T-cell (primary cell): ENCODE measurements at places on chromosomes 1 and 21.

DNA sequence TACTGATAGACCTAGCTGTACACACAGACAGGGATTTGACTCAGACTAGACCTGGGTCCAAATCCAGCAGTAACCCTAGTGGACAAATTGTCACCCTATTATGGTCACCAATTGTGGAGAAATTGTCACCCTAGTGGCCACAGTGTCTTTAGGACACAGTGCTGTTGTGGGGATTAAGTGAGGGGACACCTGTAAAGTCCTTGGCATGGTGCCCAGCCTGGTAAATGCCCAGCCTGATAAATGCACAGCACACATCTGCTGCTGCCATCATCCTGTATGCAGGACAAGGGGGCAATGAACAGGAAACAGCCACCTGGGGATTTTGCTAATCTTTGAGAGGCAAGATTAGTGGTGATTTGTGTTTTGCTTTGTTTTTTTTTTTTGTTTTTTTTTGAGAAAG lies 2.3 kb downstream of the TMEM61 start:
- no peak for DNase-seq

GRCh38 chr1:100178091-100178490 lies at the start of gene LRRC39:
Gene LRRC39 (minus strand): TSS chr1:100178256. CDS start chr1:100168516, 9,740 bp downstream.
- no peak for DNase-seq

DNA sequence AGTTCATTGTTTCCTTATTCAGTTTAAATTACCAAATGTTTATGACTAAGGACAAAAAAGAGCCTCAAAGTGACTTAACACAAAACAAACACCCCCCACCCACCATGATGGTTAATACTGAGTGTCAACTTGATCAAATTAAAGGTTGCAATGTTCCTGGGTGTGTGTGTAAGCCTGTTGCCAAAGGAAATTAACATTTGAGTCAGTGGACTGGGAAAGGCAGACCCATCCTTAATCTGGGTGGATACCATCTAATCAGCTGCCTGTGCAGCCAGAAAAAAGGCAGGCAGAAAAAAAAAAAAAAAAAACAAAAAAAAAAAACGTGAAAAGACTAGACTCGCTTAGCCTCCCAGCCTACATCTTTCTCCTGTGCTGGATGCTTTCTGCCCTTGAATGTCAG lies 543.4 kb downstream of the NEGR1 start:
- DNase-seq: no peak

DNA sequence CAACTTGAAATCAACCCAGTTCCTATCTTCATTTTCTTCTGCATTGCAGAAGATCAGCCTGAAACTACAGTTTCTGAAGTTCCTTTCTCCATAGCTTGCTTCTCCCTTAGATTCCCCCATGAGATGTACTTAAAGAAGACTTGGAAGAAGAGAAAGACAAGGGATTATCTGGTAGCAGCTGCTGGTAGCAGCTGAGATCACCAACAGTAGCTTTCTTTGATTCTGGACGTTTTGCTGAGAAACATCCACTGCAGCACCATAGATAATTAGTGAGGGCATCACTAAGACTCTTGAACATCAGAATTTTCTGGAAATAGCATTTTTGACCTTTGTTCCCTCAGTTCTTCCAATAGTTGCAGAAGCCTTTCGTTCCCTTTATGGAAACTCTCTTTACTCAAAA lies 465 bp upstream of the CFHR3 start:
- DNase-seq: no peak

DNA sequence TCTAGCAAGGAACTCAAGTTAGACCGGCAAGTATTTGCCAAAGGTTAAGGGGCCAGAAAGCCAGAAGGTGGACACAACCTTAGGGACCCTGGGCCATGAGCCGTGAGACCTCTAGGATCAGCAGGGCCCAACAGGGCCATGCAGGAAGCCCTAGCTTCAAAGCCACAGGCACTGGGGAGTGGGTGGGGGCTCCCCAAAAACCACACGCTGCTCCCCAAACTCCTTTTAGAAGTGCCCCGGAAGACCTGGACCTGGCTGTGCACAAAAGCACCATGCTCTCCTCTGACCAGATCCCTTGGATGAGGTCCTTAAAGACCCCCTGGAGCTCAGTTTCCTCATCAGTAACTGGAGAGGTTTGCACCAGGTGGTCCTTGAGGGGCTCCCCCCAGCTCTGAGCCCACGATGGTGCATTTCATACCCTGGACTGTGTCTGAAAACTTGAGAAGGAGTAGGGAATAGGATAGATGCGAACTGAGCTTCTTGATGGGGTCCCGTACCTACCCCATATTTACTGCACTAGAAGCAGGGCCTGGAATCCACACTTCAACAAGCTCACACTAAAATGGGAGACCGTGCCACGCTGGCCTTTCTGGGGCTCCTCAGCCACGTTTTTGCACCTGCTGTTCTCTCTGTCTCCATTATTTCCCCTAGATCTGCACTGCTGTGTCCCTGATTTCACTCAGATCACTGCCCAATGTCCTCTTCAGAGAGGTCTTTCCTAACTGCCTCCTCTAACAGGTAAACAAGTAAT lies 40.6 kb upstream of the LBR start:
- no peak for DNase-seq

- no peak for DNase-seq
Observed at GRCh38 chr1:99539131-99539530, 106.8 kb upstream of the PALMD start.
